NCI-H187 treated with DMSO at 0.1 percent for 48 hours (cell line): ENCODE measurements at places on chromosomes 7 and 10.

DNA sequence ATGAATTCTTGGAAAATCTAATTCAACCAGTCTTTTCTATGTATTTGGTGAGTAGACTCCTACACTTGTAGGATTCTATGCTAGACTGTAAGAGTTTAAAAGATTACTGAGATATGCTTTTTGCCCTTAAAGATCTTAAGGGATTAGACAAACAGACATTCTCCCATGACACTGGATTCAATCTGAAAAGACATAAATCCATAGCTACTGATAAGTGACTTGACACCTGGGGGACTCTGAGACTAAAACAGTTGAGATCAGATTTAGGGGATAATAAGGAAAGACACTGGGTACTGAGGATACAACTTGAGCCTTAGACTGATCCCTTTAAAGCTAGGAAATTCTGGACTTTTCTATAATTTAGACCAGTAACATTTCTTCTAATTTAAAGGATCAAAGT lies 1233.4 kb downstream of the XPNPEP1 start:
- DNase-seq = no peak

- no peak for DNase-seq
Measured at GRCh38 chr10:121043124-121043849, 192.1 kb downstream of the WDR11 start.

- DNase-seq = no peak
Measured at GRCh38 chr10:21031232-21031795, 134.2 kb upstream of the NEBL start.

GRCh38 chr7:134660242-134660785 lies 13.7 kb downstream of the BPGM start:
- DNase-seq = no peak

- no peak for DNase-seq
Measured at GRCh38 chr7:86785641-86786040, 141.9 kb downstream of the GRM3 start.

DNA sequence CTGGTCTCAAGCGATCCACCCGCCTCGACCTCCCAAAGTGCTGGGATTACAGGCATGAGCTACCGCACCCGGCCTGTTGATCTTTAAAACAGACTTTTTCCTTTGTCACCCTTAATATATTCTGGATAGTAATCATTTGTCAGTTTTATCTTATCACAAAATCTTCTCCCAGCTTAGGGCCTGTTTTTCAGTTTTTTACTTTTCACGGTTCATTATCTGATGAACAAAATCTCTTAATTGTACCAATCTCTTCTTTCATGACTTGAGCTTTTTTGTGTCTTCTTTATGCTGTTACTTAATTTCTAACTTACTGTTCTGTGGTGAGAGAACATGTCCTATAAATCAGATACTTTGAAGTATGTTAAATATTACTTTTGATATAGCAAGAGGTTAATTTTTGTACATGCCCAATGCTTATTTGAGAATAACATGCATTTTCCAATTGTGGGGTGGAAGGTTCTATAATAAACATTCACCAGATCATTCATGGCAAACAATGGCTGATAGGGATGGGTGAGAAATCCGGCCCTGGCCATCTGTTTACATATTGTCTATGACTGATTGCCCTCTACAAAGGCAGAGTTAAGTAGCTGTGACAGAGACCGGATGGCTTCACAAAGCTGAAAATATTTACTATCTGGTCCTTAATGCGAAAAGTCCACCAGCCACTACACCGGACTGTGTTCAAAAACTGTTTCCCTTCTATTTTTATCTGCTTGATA lies 5.3 kb downstream of the PAPOLB start:
- DNase-seq = no peak

DNA sequence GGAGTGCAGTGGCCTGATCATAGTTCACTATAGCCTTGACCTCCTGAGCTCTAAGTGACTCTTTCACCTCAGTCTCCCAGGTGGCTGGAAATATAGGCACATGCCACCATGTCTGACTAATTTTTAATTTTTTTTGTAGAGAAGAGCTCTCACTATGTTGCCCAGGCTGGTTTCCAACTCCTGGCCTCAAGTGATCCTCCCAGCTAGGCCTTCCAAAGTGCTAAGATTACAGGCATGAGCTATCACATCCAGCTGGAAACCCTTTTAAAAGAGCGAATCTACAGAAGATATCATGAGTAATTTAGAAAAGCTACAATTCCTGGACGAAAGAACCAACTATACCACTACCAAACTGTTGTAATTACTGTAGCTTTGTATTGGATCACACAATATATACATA lies 394.4 kb upstream of the AUTS2 start:
- DNase-seq = no peak

DNA sequence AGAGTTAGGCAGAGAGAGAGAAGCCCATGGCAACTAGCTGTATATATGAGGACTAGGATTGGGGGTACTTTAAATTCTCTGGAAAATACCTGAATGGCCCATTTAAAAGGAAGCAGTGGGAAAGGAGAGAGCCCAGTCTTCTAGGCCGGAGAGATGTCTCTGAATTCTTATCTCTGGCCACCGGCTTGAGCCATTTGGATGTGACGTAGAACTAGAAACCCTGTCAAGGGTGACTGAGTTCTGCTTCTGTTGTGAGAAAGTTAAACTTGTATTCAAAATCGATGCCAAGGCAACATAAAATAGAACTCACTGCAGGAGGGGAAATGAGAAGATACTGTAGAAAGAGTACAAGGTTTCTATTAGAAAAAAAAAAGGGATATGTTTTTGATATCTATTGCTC lies 6.3 kb upstream of the GSTK1 start:
- DNase-seq = no peak

- no peak for DNase-seq
Measured at GRCh38 chr7:141788296-141788695, 1.7 kb upstream of the TAS2R5 start.

DNA sequence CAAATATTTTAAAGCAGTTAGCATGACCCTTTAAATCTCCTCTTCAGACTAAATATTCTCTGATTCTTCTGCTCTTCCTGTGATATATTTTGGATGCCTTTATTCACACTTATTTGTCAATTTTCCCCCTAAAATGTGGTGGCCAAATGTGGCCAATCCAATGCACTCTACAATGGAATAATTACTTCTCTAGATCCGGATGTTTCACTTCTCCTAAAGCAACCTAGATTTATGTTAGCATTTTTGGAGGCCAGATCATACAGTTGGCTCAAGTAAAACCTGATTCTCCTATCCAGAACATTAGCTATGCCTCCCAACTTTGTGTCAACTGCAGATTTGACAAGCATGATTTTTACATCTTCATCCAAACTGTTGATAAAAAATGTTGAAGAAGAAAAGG lies 153.7 kb downstream of the CREB5 start:
- no peak for DNase-seq

- no peak for DNase-seq
Measured at GRCh38 chr7:65471587-65471986, 97.9 kb downstream of the ZNF92 start.

- DNase-seq = no peak
Measured at GRCh38 chr10:130999376-131000202, 311.9 kb downstream of the TCERG1L start.

DNA sequence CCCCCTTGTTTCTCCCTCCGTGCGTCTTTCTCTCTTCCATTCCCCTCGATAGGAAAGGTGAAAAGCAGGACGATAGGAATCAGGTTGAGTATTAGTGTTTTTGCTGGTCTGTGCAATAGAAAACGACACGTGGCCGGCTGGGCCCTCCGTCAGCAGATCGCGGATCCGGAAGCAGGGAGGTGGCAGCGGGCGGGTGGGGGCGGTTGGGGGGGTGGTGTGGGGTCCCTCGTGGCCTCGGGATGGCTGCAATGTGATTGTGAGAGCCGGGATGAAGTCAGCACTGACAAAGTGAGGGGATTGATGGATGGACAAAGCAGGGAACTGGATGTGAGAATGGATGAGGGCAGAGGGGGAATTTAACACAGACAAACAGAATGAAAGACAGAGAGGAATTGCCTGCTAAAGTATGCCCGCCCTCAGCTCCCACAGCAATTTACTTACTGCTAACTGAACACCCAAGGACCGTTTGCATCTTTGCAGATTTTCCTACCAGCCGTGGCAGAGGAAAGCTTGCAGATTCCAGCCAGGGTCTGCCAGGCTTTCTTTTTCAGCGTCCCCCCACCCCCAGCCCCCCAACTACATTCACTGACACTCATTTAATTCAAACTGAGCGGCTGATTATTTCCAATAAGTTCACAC lies 280.9 kb downstream of the LRMDA start:
- no peak for DNase-seq

GRCh38 chr10:43128331-43128730 lies 9.9 kb upstream of the CSGALNACT2 start:
- DNase-seq = no peak

DNA sequence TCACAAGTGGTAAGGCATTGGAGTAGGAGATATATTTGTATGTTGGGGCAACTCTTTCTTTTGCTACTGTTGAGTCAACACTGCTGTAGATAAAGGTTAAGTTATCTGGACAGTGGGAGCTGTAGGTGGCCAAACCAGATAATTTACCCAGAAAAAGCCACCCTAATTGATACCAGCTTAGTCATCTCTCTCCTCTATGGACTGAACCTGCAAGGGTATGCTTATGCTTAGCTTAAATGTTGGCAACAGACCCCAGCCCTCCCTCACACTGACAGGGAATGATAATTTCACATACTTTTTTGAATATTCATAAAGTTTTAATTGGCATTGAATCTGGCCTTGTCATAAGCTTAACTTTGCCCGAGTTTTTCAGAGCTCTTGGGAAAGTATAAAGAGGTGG lies 66.3 kb downstream of the CREB5 start:
- no peak for DNase-seq

- no peak for DNase-seq
Measured at GRCh38 chr10:119377958-119378736, 164.4 kb downstream of the RGS10 start.

GRCh38 chr7:137731436-137731835 lies 115.3 kb downstream of the DGKI start:
- no peak for DNase-seq

DNA sequence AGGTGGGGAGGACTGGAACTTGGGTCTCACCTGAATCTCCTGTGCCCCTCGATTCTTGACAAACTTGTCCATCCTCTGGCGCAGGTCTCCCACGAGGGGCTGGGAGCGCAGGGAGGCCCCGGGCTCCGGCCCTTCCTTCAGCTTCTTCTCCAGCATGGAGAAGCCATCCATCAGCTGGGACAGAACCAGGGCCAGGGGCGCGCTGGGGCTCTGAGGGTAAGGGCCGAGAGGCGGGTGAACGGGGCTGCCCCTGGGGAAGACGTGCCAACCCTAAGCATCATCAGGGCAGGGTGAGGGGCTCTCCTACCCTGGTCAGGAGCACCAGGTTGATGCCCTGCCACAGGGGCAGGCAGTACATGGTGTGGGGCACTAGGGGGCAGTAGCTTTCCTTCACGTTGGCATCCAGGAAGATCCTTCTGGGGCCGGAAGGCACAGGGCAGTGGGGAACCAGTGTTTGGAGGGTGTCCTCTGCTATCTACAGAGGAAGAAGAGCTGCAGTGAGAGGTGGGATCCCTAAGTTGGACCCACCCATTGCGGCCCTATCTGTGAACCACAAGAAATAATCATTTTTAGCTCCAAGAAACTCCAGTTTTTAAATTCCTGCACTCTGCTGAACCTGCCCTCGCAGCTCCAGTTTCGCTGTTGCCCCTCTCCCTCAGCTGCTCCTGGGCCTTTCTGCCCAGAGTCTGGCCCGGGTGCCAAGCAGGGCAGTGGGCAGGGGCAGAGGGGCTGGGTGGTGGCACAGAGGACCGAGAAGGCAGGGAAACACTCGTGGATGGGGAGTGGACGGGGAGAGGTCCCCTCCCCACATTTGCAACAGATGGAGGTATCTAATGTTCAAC lies 10.8 kb upstream of the PYROXD2 start:
- no peak for DNase-seq

GRCh38 chr7:68125168-68125567 lies 1128.5 kb downstream of the TYW1 start:
- peak; percentile 76 for DNase-seq

- no peak for DNase-seq
Measured at GRCh38 chr10:75407713-75408508, 6.3 kb upstream of the ZNF503 start.

DNA sequence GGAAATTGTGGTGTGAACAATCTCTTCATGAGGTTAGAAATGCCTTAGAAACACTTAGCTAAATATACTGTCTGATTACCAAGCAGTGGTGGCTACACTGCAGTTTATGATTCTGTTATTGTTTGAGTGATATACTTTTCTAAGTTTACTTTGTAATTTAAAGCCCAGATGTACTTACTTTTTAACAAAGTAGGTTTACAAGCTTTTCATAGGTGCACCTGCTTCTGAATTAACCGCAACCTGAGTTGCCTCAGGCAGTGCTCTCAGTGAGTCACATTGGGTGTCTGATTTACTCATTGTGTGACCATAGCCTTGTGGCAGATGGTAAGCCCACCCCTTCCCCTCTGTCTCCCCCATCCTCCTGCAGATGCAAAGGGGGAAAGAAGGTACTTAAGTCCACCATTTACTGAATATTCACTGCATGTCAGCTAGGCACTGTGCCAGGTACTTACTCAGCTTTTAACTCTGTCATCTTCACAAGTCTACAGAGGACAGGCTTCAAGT lies 9.0 kb downstream of the MTURN start:
- peak; percentile 95 for DNase-seq

DNA sequence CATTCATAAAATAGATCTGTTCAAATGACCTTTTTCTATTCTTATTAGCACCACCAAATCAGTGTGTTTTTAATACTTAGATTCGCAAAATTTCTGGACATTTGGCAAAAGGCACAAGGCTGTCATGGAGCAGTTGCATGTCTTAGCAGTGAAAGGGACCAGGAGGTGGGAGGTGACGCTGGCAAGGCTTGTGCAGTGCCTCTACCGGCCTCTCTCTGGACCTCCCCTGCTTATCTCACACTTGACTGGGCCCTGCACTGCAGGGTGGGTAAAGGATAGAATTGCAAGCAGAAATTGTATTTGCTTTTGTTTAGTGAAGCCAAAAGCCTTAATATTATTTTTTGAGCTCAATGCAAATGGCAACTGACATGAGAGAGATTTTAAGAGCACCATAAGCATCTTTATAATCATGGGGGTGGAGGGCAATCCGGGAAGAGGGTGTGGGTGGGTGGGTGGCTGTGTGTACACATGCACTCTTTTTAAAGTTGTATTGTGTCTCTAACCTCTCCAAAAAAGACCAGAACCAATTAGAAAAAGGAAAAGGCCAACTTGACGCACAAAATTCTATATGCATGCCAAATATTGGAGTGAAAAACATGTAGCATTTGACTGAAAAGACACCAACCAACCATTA lies 106.3 kb downstream of the WNT2 start:
- DNase-seq = no peak

GRCh38 chr7:561631-562373 lies 42.2 kb upstream of the PDGFA start:
- DNase-seq = no peak

GRCh38 chr7:45919231-45919784 lies 1.8 kb downstream of the IGFBP3 start:
- DNase-seq = no peak
